ENCODE measurements at places on chromosomes 6 and 20.

DNA sequence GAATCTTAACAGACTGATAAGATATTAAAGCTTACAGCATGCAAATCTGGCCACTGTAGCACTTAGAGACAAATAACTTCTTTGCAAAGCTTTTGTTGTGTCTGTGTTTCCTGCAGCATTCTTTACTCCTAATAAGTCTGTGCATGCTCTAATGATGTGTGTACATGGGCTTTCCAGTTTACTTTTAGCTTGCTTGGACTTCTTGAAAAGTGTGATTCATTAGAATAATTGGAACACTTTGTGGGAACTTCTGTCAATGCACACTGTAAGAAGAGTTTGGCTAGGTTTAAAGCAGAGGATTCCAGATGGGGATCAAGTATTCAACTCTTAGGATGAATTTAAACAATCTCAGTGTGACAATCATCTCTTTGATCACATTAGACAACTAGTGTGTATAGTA, 22.1 kb upstream of the TINAG start:
- DNase-seq = no peak

GRCh38 chr6:66328200-66328599, 621.2 kb upstream of the EYS start:
- no peak for DNase-seq

GRCh38 chr6:129623008-129623732, 86.8 kb downstream of the ARHGAP18 start:
- no peak for DNase-seq

DNA sequence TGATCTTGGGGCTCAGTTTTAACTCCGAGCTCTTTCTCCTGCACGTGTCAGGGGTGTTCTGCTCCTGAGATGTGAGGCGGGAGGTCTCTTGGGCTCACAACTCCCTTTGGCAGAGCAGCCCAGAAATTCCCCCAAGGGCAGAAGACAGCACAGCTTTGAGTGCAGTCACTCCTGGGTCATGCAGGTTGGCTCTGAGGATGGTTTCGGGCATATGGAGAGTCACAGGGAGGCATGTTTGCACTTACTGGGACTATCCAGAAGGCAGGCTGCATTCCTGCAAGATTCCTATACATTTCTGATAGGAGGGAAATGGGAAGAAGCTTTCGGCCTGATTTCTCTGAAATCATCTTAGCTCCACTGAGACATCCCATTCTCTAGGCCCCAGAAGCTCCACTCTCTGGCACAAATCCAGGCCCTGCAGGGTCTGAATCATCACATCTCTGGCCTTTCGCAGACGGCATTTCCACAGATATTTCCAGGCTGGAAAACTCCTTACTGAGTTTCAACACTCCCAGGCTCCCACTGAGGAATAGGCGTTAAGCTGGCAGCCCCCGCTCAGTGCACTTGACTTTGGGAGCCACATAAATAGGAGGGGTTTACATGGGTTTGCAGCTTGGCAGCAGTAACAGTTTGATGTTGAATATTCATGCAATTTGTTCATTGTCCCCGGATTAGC, 39.7 kb downstream of the AGPAT4 start:
- no peak for DNase-seq

- no peak for DNase-seq
These were observed 43.8 kb downstream of the BMP6 start for GRCh38 chr6:7769702-7770101.

DNA sequence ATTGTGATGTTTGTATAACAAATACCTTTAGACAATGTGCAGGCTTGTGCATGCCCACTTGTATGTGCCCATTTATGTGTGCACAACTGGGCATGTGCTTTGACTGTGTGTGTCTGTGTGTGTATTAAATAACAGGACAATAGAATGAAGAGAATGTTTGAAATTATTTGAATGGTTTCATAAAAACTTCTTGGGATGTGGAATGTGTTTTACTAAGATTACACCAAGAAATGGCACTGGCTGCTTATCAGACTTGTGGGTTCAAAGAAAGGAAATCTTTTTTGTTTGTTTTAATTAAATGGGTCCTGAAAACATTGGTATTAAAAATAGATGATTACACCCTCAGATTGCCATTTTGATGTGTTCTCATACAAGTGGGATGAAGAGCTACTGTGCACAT, 191.6 kb upstream of the CCN2 start:
- DNase-seq = no peak

DNA sequence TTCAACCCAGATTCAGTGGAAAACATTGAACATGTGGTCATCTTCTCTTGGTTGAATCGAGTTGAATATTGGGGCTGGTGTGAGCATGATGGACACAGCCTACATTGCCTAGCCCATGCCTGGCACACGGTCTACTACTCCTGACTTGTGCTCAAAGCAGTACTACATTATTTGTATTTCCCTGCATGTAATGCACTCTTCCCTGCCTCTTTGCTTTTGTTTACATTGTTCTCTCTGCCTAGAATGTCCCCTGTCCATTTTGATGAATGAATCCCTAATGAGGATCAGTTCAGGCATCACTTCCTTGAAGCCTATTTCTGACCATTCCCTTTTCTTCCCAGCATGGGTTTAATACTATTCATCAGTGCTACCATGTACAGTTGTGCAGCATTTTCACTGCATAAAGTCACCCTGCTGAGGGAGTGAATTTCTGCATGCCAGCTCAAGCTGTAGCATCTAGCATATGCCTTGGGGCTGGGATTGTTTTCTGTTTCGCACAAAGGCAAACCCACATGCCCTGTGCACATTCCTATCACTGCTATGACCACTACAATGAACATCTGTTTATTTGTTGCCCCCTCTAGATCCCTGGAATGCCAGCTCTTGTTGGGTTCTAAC, 75.3 kb upstream of the CCN6 start:
- DNase-seq = no peak

DNA sequence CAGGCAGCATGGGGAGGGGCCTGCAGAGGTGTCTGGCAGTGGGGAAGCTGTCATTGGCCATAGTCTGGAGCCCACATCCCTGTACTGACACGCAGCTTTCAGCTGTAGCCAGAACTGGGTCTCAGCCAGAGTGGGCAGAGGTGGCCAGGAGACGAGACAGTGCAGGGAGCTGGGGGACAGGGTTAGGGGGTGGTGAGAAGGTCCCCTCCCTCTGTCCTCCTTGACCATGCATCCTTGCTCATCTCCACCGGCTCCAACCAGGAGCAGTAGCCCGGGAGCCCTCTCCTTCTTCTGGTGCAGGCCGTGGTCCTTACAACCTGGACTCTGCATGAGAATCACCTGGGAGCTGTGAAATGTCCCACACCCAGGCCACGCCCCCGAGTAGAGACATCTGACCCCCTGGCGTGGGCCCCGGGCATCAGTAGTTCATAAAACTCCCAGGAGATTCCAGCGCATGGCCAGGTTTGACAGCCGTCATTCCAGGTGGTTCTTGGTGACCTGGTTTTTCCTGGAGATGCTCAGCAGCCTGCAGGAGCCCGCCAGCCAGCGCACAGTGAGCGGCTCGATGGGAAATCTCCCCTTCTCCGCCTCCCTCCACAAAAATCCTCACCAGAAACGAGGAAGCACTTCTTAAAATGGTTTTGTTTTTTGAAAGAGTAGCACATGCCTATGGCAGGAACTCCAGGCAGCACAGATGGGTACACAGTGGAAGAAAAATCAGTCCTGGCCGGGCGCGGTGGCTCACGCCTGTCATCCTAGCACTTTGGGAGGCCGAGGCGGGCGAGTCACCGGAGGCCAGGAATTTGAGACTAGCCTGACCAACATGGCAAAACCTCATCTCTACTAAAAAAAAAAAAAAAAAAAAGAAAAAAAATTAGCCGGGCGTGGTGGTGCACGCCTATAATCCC, 56.2 kb downstream of the ADNP start:
- DNase-seq = no peak

GRCh38 chr6:34791701-34792604, at the start of gene BLTP3A:
Gene BLTP3A, plus strand, starts transcription at chr6:34792083. Its CDS starts 168 bp downstream, at chr6:34792251.
- peak; percentile 73 for DNase-seq
